ENCODE measurements at places on chromosomes 3 and 15. TPM values are rescaled to one million over a fixed set of nuclear protein-coding genes. Genes with fewer than 3 reads are reported as not detected.

- no peak for DNase-seq
Measured at GRCh38 chr15:73232776-73233175, 136.0 kb downstream of the HCN4 start.

The ALDH1A3 gene
- total RNA-seq, result 26.6 TPM

DNA sequence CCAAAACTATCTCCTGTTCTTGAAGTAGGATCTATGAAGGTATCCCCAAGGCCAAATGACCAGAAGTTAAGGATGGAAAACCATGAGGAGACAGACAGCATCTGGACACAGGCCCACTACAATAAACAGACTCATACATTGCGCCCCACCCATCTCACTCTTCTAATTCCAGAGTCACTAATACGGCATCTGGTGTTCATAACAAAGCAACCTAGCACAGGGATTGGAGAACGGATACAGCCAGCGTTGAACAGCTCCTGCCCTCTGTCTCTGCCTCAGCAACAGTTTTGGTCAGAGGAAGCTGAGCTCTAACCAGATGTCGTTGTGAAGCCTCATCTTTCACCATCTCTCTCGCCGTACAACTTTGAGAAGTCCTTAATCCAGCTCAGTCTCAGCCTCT, 44.5 kb upstream of the CCDC80 start:
- no peak for DNase-seq

DNA sequence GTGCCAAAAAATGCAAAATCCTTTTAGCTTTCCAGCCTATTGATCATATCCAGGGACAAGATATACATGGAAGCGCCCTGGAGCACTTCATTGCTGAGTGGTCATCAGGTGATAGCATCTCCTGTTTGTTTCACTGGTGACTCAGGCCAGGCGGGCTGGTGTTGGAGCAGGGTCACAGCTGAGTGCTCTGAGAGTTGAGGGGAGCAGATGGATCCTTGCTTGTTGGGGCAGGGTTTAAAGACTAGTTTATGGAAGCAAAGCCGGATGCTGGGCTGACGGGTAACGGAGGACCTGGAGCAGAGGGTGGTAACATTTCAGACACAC, 405.0 kb upstream of the TPM1 start:
- no peak for DNase-seq

The ROPN1 gene
- total RNA-seq, result not detected

Measured in posterior vena cava (tissue), 2 donors.